ENCODE measurements at places on chromosomes 6 and 20. TPM values are rescaled to one million over a fixed set of nuclear protein-coding genes. Genes with fewer than 3 reads are reported as not detected.

The ERVFRD-1 gene
- total RNA-seq: not detected

The CGA gene
- total RNA-seq: not detected

The C6orf163 gene
- 4.9 TPM for total RNA-seq

The AAR2 gene
- total RNA-seq: 24.9 TPM

The LHFPL5 gene
- total RNA-seq: 0.82 TPM
